ENCODE measurements at places on chromosomes 2 and 18.

DNA sequence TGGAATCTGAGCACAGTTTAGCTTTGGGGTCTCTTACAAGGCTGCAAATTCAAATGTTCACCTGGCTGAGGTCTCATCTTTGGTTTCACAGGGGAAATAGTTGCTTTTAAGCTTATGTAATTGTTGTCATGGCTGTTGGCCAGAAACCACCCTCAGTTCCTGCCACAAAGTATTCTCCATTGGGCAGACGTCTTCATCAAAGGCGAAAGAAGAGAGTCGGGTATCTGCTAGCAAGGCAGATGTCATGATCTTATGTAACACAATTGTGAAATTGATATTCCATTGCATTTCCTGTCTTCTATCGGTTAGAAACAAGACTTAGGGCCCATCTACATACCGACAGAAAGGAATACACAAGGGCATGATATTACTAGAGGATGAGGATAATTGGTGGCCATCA, 816.2 kb downstream of the MBD2 start:
- DNase-seq = no peak

- peak; percentile 54 for DNase-seq
These were observed 69.0 kb downstream of the STPG4 start for GRCh38 chr2:47086054-47086471.

- DNase-seq = no peak
These were observed 257.3 kb downstream of the MYCN start for GRCh38 chr2:16197504-16198147.

- DNase-seq = no peak
These were observed 578 bp downstream of the IWS1 start for GRCh38 chr2:127525691-127526131.

- DNase-seq = no peak
These were observed 1.7 kb upstream of the FN1 start for GRCh38 chr2:215437614-215438013.

DNA sequence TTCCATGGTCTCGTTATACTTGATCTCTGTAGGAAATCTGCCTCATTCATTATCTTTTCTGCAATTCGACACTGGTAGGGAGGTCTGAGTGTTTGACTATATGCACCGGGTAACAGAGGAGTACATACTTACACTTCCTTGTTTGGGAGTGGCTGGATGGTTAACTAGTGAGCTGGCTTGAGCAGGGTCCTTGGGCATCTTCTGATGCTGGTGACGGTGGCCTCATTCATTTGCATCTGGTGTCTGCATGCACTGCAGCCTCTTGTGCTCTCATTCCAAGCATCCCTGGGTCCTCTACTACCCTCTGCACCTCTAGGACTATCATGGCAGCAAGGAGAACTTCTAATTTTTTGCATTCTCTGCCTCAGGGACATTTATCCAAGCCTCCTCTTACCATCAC, 100.0 kb upstream of the TCF4 start:
- no peak for DNase-seq

GRCh38 chr2:136796339-136796738, 31.0 kb downstream of the THSD7B start:
- DNase-seq = no peak

DNA sequence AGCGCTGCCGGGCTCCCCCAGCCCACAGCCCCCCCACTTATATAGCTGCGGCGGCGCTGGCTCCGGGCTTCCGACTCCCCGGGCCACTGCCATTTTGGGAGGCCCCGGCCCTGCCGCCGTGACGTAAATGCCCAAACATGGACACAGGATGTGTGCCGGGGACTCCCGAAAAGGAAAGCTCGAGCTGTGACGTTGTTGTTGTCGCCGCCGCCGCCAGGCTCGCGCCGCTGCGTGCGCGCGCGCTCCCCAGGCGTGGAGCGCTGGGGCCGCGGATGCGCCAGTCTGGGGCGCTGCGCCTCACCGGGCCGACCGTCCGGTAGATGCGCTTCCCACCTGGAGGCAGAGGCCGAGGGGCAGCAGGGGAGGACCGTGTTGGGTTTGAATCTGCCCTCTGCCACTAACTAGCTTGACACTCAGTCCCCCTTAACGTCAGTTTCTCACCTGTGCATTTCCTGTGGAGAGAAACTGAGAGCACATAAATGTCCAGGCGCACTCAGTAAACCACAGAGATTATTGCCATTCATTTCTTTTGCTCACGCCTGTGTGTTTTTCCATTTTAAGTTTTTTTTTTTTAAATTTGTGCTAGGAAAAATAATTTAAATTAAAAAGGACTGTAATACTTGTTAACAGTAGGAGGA, at the start of gene EGR4:
EGR4 (minus strand) TSS at position 15 of the 638 bp plus-strand sequence. CDS start 231 bp downstream, outside the sequence.
- peak; percentile 64 for DNase-seq

- no peak for DNase-seq
These were observed 51.1 kb downstream of the MTHFD2 start for GRCh38 chr2:74249406-74250122.

DNA sequence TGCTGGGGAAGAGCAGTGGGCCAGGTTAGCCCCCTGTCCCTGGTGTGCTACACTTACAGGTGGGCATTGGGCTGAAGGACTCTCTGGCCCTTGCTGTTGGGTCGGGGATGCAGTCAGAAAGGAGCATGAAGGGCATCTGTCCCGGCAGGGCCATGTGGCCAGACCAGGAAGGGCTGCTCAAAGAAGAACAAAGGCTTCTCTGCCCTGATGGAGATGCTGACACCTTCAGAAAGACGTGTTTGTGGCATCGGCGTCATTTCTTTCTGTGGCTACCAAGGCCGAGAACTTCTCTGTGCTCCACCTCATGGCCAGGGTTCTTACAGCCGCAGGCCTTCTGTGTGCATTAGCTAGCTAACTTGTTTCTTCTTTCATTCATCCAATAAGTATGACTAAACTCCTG, 239.1 kb downstream of the FAM210A start:
- no peak for DNase-seq

DNA sequence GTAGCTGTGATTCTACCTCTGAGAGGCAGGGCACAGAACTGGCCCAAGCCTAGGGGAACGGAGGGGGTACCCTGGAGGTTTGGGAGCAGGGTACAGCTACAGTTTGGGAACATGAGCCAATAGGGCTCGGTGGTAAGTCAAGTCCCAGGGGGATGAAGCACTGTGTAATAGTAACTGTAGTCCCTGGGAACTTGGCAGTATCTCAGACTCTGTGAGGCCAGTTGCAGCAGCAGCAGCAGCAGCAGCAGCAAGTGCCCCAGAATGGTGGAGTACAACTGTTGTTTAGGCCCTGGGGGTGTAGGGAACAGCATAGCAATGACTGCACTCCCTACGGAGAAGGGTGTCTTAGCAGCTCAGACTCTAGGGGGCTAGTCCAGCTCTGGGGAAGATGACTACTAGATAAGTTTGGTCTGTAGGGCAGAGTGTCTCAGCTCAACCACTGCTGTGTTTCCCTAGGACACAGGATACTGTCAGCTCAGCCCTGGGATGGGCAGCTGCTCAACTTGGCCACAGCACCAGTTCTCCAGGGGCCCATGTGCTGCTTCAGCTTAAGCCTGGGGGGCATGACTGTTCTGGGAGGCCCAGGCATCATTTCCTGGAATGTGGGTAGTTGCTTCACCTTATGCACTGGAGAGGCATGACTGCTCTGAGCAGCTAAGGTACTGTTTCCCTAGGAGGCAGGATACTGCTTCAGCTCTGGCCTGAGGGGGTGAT, 20.5 kb downstream of the CARF start:
- DNase-seq = no peak

DNA sequence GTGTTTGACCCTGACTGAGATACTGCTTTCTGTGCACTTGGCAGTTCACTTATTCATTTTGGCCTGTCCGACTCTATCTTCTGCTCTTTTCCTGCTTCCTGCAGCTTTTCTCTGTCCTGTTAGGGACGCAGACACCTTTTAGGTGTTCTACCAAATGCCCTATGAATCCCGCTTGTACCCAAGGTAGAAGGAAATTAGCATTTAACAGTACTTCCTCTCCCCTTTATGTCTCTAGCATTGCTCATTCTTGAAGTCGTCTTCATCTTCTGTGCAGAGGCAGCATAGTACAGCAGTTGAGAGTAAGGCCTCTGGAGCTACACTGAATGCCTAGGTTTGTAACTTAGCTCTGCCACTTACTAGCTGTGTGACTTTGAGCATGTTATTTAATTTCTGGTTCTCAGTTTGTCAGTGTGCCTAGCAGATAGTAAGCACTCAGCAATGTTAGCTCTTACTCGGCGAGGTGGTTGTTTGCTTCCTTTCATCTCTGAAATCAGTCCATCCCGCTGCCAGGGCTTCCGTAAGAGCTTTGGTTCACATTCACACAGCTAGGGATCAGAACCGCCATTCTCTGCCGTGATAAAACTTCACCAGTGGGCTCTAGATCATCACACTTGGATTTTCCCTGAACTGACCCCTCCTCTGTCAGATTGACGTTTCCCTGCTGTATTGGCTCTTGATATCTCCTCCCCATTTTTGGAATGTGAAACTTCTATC, 1.4 kb downstream of the CCT7 start:
- DNase-seq = no peak

DNA sequence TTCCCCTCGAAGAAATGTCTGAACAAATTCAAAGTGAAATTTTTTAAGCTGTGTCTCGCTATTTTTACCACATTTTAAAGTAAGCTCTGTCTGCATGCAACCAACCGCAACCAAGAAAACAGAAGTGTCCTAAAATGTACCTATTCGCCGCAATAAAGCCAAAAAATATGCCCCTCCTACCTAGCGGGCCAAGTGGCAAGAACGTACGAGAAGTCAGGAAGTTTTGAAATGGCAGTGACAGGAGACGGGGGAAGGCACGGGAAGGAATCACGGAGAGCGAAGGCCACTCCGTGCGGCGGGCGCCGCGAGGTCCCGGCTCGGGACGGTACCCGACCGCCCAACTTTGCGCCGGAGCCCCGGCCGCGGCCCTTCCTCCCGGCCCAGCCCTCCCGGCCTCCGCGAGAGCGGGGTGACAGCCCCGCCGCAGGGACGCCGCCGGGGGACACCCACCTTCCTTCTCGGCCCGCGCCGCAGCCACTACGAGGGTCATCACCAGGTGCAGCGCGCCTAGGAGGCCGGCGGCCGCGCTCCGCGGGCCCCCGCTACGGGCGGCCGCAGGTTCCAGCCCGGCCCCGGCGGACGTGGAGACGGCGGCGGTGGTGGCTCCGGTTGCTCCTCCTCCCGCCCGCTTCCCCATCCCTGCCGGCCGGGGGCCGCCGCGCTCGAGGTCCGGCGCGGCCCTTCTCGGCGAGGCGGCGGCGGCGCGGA, 568 bp downstream of the TMEM131 start:
- no peak for DNase-seq

- DNase-seq = no peak
These were observed 44.0 kb downstream of the CSRNP3 start for GRCh38 chr2:165513479-165513878.

- no peak for DNase-seq
These were observed 103.2 kb upstream of the WDR75 start for GRCh38 chr2:189338115-189338514.

DNA sequence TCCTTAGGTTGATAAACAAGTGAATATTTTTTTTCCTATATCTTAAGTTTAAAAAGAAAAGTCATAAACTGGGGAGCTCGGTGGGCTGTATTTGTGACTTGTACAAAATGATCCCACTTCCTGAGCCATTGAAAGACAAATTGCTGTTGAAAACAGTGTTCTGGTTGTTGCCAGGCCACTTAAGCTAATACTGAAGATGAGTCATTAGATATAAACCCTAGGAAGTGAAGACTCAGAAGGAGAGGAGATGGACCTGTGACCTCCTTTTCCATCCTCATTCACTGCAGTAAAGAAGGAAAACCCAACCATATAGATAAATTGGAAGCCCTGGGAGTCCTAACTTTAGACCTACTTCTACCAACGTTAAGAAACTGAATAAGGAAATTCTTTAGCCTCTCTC, 46.2 kb upstream of the SERPINE2 start:
- DNase-seq = no peak

- DNase-seq = peak; percentile 66
These were observed 36.8 kb downstream of the ACVR1 start for GRCh38 chr2:157839162-157839801.

- DNase-seq = no peak
These were observed 172.5 kb upstream of the KLF7 start for GRCh38 chr2:207338220-207338607.

- DNase-seq = no peak
These were observed 7.9 kb downstream of the TMEM18 start for GRCh38 chr2:669323-669722.

- DNase-seq = no peak
These were observed 37.0 kb downstream of the PIK3C3 start for GRCh38 chr18:41992066-41992465.

- DNase-seq = no peak
These were observed 557.1 kb upstream of the DDX18 start for GRCh38 chr2:117257362-117257761.

- no peak for DNase-seq
These were observed 6.8 kb downstream of the TFPI start for GRCh38 chr2:187547353-187547979.

- no peak for DNase-seq
These were observed 11.5 kb downstream of the IGFBP5 start for GRCh38 chr2:216683846-216684245.

DNA sequence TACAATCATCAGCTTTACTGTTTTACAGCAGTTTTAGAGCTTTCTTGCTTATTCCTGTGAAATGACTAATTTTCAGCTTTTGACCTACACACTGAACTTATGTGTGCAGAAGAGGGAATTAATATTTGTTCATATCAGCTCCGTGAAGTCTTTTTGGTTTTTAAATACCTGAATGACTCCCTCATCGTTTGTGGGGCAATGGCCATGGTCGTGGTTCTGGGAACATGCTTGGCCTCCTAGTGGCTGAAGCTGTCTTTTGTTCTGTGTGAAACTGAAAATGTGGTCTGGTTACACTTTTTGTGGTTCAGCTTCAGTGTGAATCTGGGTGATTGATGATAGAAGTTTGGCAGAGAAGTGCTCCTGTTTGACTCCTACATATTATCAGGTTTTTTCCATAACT, 408.1 kb downstream of the THSD7B start:
- DNase-seq = no peak

DNA sequence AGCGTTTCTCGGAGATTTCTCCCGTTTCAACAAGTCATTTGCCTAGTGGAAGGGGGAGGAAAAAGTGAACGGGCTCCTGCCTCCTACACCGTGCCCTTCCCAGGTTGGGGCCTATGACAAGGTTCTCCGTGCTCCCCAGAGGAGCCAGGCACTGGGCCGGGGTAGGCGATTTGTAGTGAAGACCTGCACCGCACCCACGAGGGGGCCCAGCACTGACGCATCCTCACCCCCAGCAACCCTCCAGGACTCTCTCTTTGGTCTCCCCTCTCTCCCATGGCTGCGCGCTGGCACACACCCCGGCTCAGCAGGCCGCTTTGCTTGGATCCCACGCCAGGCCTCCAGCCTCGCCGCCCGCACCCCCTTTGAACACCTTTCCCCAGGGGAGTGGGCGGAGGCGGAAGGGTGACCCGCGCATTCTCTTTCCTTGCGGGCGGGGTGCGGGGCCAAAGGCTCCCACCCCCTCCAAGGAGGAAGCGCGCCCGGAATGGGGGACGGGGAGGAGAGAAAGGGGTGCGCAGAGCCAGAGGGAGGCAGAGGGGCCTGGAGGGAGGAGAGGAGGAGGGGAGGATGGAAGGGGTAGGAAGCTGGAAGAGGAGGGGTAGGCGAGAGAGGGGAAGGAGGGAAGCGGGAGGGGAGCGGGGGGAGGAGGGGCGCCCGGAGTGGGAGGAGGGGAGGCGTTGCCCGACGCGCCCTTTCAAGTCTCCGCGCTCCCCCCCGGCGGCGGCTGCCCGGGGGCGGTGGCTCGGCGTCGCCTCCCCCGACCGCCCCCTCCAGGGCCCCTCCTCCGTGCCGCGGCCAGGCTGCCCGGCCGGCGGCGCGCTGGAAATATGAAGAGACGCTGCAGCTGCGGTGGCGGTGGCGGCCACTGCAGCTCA, at the start of gene APCDD1:
APCDD1 (plus strand) TSS at position 830 of the 875 bp plus-strand sequence. CDS start 347 bp downstream, outside the sequence.
- DNase-seq = no peak

GRCh38 chr18:65336411-65336810, 414.4 kb upstream of the CDH7 start:
- no peak for DNase-seq

All from BE2C (cell line).